ENCODE measurements at places on chromosomes 12 and 14.

DNA sequence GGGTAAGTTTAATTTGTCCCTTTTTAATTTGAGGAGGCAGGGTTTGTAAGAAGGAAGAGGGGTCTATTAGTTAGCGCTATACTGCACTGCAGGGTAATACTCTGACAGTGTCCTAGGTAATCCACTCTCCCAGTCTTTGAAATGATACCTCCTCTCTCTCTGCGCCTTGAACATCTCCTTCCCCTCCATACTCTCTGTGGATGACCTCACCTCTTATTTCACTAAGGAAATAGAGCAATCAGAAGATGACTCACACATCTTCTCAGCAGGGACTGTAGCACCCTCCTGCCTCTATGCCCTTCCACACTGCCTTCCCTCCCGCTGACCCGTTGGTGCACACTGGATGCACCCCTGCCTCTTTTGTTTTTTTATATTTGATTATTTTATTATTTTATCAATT is 94.2 kb downstream of the GRIP1 start:
- DNase-seq: no peak

- DNase-seq: no peak
Measured at GRCh38 chr14:100602621-100603230, 15.5 kb upstream of the BEGAIN start.

DNA sequence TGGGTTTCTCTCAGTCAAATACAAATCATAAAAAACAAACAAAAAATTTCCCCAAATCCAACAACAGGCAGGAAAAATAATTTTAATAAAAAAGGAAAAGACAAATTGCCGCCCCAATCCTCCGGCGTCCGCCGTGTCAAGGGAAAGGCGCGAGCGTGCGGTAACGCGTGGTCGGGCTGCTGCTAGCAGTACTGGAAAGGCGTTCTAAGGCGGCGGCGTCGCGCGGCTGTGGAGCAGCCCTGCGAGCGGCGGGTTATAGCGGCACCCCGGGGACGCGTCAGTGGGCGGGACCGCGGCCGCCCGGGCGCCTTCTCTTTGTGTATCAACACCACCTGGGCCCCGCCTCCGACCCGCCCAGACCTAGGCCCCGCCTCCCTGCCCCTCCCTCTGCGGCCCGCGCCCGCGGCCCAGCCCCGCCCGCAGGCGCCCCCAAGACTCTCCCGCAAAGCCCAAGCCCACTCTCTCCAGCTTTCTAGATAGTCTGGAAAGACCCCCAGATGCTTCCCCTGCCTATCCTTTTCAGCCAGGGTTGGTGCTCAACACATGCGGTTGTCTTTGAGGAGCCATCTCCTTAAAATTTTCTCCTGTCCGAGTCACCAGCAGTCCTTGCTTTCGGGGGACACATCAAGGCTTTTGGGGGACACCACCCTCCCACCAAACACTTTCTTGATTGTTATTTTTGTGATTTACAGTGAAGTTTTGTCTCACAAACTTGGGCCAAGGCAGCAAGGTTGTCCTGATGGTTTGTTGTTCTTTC is at the start of gene SLC38A2:
SLC38A2 (minus strand) TSS at position 230 of the 757 bp plus-strand sequence. CDS start 1,480 bp downstream, outside the sequence.
- DNase-seq: peak; percentile 98

GRCh38 chr12:41527062-41527461 is 338.9 kb downstream of the PDZRN4 start:
- no peak for DNase-seq

GRCh38 chr12:29291226-29291625 is 89.7 kb downstream of the ERGIC2 start:
- DNase-seq: no peak

GRCh38 chr12:79057540-79057939 is 193.0 kb downstream of the SYT1 start:
- no peak for DNase-seq

DNA sequence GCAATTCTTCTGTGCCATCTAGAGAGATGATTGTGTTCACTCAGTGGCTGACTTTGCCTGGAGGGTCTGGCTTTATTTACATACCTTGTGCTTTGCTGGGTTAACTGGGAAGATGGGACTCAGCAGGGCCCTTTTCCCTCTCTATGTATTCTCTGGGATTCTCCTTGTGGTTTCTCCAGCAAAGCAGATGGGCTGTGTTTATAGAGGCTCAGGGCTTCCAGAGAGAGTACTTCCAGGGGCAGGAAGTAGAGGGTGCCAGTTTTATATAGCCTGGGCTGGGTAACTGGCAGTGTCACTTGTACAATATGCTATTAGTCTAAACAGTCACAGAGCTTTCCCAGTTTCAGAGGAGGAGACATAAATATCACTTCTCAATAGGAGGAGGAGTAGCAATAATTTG is 509.9 kb downstream of the DIO2 start:
- no peak for DNase-seq

GRCh38 chr14:85644211-85644610 is 114.3 kb downstream of the FLRT2 start:
- DNase-seq: no peak

- peak; percentile 54 for DNase-seq
Measured at GRCh38 chr12:6335451-6336078, 6.3 kb downstream of the TNFRSF1A start.

- no peak for DNase-seq
Measured at GRCh38 chr14:60637479-60638315, 11.6 kb downstream of the SIX1 start.

GRCh38 chr14:64442300-64442988 is 22.9 kb upstream of the AKAP5 start:
- no peak for DNase-seq

GRCh38 chr14:25140411-25140810 is 90.5 kb upstream of the STXBP6 start:
- no peak for DNase-seq

DNA sequence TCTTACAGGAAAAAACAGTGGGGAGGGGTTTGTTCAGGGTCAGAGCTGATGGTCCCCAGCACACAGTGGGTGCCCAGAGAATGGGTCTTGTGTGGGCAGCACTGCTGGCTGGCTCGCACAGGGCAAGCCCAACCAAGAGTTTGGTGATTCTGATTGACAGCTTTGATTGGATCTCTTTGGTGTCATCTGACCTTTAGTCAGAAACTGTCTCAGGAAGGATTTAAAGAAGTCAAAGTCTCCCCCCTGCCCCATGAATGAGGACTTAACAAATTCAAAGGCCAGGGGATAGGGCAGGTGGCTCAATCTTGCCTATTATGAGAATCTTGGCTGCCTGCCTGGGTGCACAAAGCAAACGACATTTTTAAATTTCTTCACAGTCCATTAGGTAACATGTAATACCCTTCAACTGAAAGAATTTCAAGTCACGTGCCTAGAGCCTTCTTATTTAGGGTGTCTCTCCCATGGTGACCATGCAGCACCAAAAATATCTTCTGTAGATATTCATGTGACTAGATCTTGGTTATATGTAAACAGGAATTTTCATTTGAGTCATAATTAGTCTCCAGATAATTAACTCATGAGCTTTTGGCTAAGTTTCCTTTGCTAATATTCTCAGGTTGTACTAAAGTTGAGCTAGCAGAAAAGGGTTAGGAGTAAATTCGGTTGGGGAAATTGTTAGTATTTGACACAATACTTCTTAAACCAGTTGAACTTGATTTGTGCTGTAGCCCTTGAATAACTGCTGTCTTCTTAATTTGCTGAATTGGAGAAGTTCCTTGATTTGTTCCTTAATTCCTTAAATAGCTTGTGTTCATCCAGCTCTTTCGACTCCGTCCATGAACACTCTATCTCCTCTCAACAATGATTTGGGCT is 54.5 kb upstream of the HECTD1 start:
- no peak for DNase-seq

DNA sequence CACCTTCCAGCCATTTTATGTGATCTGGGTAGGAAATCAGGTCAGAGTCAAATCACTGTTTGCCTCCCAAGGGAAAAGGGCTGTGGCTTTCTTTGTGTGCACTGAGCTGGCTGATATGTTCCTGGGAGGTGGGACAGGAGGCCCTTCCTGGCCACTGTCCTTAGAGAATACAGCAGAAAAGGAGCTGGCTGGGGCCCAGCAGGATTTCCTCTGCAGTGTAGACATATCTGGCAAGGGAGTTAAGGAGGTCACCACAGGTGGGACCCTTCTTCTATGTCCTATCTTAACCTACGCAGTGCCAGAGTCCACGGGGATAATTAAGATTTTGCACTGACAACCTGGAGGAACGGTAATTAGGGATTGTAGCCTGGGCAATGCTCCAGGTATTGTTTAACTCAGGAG is 145.3 kb downstream of the NTF3 start:
- DNase-seq: no peak

DNA sequence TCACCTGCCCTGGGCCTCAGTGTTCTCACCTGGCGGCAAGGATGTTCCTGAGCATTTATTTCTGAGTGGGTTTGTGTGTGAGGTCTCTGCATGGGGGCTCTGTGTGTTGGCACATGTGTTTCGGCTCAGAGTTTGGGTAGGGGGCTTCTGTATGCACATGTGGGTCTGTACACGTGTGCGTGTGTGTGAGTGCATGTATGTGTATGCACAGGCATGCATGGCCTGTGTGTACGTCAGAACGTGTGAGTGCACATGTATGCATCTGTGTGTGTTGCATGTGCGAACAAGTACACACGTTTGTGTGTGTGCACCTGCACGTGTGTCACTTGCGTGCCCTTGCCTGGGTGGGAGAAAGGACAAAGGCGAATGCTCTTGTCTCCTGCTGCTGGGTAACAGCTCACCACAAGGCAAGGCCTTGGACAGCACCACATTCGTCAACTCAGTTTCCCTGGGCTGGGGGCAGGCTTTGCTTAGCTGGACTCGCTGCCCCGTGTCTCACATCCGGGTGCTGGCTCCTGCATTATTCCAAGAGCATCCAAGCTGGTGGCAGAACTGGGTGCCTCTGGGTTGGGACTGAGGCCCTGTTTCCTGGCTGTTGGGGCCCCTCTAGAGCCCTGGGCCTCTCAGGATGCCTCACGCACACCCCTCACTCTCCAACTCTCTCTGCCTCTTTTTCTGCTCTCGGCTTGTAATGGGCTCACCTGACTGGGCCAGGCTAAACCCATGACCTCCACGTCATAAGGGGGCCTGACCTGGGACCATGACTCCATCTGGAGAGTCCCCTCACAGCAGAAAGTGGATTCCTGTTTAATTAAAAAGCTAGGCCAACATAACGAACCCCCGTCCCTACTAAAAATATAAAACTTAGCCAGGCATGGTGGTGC is 153.6 kb upstream of the C14orf180 start:
- DNase-seq: no peak

- DNase-seq: no peak
Measured at GRCh38 chr14:72745546-72745945, 148.4 kb downstream of the DPF3 start.

DNA sequence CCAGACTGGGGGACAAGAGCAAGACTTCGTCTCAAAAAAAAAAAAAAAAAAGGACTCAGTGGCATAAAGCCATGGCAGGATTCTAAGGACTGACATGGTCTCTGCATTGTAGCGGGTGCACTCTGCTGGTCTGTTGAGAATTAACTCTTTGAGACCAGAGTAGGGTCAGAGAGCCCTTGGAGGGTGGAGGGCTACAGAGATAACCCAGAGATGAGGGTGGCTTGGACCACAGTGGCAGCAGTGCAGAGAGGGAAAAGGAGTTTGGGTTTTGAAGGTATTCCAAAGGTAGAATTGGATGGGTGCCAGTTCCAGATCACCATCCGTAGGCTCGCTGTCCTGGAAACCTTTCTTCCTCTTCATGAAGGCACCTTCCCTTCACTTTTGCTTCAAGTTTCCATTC is 14.3 kb upstream of the DYNC1H1 start:
- no peak for DNase-seq

DNA sequence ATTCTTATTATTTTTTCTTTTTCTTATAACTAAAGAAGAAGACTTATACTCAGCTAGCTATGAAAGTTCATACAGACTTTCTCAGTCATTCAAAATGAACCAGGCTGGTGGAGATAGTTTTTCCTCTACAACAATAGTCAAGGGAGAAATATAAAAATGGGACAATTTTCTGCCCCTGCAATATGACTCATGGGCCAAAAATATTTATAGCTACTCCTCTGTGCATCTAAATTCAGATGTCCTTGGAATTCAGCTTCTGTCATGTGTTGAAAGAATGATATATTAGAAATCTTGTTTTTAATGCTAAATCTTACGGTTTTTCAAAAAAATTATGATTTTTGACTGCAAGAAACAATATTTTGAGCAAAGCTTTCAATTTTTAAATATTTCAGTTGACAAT is 237.2 kb upstream of the SYT10 start:
- DNase-seq: no peak

Data from T-helper 2 cell (primary cell).